ENCODE measurements at places on chromosomes 1 and 21. TPM values are rescaled to one million over a fixed set of nuclear protein-coding genes. Genes with fewer than 3 reads are reported as not detected.

The NOL9 gene
- 18.1 TPM for polyA plus RNA-seq

The CTTNBP2NL gene
- 0.76 TPM for polyA plus RNA-seq

The S100A7 gene
- polyA plus RNA-seq, result not detected

The RAB25 gene
- polyA plus RNA-seq, result 2.9 TPM

The CFHR2 gene
- not detected for polyA plus RNA-seq

The ZNF648 gene
- not detected for polyA plus RNA-seq

The ITLN2 gene
- polyA plus RNA-seq, result not detected

The PDIK1L gene
- polyA plus RNA-seq, result 3.7 TPM

The CNKSR1 gene
- 2.2 TPM for polyA plus RNA-seq

The CR2 gene
- polyA plus RNA-seq, result 44.7 TPM

The TNFRSF14 gene
- 63.3 TPM for polyA plus RNA-seq

The PLPP3 gene
- 2.0 TPM for polyA plus RNA-seq

The ZBTB8A gene
- 0.14 TPM for polyA plus RNA-seq
